Suppressor macrophage treated with lipopolysaccharide for 4 hours (primary cell): ENCODE measurements at places on chromosomes 16 and 17.

DNA sequence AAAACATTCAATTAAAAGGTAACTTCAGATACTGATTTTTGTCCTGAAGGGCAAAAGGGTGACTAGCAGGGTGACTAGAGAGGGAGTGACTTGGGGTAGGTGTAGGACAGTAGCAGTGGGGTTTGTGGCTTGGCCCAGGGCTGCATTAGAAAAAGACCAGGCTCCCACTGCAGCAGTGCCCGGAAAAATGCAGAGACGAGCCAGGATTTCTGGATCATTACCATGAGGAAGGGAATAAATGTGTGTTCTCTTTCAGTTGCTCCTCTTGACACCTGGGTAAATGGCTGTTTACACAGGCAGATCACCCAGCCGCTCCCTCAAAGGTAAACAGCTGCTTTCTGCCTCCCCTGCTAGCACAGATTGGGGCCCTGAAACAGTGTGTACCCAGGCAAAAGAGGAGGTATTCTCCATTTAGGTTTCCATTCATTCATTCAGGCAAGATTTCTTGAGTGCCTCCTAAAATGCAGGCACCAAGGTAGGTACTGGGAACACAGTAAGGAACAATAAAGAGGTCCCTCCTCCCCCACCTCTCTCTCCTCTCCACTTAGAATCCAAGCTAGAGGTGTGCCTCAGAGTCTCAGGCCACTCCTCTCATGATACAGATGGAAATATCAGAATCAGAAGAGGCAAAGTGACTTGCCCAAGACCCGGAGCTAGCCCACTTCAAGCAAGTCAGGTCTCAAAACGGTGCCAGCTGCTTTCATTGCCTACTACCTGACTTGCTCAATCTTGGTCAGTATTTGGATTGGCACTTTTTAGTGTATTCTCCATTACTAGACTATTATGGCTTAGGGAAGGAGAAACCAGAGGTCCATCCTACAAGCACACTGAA, 15.2 kb upstream of the TOX3 start:
- DNase-seq = no peak

GRCh38 chr17:46842835-46843234, 8.5 kb upstream of the WNT9B start:
- DNase-seq = peak; percentile 17

DNA sequence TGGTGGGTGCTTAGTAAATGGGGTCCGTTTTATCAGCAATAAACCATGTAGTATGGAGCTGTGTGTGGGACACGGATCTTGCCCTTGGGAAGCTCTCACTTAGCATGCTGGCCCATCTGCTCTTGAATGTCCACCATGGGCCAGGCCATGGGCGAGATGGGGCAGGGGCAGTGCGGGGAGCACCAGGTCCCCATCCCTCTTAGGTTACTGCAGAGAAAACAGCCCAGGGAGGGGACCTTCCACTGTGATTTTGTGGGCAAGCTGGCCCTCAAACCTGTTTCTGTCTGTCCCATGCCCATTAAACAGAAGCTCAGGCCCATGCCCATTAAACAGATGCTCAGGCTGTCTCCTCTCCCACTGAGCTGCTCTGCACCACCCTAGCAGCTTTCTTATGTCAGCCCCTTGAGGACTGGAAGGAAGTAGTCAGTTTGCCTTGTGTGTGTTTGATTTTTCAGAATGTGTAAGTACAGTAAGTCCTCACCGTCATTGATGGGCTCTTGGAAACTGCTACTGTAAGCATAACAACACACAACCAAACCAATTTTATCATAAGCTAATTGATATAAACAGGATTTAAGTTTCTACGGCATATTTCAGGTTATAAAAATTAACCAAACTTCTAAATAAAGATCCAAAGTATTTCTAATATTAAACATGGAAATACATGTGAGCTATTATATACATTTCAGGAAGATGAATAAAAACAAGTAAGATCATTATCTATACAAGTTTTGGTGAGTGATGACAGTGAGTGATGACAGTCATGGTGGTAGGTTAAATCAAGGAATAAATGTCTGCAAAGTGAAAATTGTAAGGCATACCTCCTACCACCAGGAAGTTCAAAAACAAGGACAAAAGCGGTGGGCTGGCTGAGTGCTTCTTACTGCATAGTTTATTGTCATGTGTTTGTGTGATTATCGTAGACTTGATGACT, 11.5 kb downstream of the MPRIP start:
- no peak for DNase-seq

DNA sequence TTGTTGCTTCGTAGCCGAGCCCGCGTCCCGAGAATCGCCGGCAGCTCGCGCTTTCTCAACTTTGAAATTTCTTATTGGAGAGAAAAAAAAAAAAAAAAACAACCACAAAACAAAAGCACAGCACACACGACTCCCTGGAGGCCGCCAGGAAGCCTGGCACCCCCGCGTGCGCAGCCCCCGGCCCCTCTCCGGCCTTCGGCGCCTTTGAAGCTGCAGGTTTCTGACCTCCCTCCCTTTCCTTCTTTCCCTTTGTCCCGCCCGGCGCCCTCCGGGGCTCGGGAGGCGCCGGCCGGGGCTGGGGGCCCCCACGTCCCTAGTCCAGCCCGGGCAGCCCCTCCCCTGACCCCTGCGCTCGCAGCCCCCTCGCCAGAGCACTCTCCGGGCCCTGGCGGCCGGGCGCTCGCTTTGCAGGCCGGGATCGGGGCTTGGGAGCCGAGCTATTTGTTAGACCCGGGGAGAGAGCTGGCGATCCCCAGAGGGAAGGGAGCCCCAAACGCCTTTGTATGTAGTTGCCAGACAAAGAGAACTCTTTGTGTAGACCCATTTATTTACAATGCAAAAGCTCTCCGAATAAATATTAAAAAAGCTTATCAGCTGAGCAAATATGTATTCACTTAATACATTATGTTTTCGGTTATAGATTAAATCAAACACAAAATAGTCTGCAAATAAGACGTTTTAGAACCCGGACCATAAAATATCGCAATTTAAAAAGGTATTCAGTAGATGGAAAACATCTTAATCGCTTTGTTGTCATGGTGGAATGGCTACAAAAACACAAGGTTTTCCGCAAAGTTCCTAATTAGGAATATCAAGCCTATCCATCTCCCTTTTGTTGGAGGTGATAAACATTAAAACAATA, 2.3 kb downstream of the BAHCC1 start:
- peak; percentile 77 for DNase-seq

GRCh38 chr17:51742571-51742970, 415.9 kb downstream of the CA10 start:
- no peak for DNase-seq

- no peak for DNase-seq
Measured at GRCh38 chr17:17661134-17661533, 20.1 kb upstream of the RAI1 start.

- peak; percentile 64 for DNase-seq
Measured at GRCh38 chr16:10256784-10257641, 74.8 kb upstream of the GRIN2A start.

- DNase-seq = no peak
Measured at GRCh38 chr17:17001076-17001777, 29.3 kb upstream of the TNFRSF13B start.

- no peak for DNase-seq
Measured at GRCh38 chr16:1426734-1427471, 4.0 kb upstream of the PERCC1 start.

GRCh38 chr16:86975445-86975844, 341.7 kb downstream of the C16orf95 start:
- DNase-seq = peak; percentile 24

DNA sequence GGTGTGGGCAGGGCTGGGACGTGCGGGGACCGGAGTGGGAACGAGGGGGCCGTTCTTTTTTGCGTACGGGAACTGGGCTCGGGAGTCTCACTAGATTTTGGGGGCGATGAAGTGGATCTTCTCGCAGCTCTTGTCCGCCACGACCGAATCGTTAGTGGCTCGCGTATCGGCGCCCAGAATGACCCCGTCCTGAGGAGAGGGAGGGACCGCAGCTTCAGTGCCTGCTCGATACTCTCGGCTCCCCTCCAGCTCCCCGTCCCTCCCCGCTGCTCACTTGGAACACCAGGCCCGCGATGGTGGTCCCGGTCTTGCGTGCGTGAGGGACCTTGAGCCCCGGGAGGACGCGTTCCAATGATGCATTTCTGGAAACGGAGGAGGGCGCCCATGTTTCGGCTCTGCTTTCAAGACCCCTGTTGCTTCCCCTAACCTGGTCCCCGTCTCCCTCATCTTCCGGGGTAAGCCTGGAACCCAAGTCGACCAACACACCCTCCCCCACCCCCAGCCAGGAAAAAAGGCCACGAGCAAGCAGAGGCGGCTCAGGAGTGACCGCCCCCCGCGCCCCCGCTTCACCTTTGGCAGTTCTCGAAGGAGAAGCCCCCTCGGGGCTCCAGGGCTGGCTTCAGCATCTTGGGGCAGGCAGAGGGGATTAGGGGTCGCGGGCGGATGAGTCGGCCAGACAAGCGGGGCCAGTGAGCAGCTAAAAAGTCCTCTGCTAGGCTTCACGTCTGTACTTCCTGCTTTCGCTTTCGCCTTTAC, at the start of gene PSMB10:
Gene PSMB10 (minus strand): TSS at position 727 of the 756 bp plus-strand sequence. CDS start 101 bp downstream, at position 626.
- DNase-seq = no peak

DNA sequence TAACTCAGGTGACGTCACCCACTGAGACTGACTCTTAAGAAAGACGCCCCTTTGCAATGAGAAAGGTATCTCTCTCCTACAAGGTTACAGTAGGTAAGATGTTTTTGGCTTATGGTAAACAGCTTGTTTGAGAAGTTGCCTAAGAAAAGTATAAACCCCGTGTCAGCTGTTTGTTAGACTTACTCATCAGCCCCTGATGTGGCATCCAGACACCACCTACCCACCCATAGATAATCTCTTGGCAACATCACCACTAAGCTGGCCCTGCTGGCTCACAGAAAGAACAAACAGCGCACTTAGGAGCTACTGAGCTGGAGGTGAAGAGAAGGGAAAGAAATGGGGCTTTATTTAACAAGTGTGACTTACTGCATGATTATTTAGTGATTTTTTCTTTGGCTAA, 121.0 kb downstream of the PARN start:
- DNase-seq = no peak

DNA sequence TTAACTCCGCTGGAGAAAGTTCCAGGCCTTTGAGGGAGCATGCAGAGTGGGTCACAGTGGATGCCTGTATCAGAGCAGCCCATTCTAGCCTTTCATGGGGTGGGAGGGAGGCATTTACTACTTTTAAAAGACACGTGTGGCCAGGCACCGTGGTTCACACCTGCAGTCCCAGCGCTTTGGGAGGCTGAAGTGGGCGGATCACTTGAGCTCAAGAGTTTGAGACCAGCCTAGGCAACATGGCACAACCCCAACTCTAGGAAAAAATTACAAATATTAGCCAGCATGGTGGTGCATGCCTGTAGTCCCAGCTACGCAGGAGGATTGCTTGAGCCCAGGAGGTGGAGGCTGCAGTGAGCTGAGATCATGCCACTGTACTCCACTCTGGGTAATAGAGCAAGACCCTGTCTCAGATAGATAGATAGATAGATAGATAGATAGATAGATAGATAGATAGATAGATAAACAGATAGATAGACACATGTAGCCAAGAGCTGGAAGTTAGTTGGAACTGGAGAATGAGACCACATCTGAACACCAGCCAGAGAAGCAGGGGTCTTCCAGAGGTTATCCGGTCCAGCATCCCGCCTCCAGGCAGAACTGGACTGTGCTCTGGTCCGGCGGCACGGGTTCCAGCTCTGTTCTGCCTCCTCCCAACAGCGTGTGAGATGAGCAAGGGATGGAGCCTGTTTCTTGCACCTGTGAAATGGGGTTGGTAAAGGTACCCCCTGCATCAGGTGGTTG, 3.6 kb downstream of the ADCY7 start:
- no peak for DNase-seq

GRCh38 chr17:38673707-38674013, 1.1 kb downstream of the EPOP start:
- DNase-seq = no peak

DNA sequence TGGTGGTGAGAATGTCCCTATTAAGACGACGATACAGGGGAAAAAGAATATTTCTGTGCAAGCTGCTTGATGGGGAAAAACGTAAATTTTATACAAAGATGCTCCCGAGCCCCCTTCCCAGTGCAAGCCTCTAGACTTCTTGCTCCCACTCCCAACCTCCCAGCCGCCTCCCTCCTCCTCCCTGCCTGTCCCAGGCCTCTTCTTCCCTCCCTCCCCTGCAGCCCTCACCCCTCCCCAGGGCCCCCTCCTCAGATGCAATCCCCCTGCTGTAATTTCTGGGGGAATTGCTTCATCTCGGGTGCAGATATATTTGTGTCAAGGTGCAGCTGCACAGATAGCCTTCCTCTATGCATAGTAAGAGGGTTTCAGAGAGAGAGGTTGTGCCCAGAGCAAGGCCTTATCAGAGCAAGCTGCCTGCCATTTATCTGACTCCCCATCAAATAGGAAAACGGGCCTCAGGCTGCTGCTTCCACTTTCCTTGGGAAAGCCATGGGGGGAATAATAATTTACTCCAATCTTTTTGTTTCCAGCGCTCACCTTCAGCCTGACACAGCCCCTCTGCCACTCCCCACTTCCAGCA, 47.4 kb upstream of the LHX1 start:
- DNase-seq = no peak

GRCh38 chr17:8410883-8411238, 13.2 kb upstream of the RNF222 start:
- no peak for DNase-seq

- DNase-seq = no peak
Measured at GRCh38 chr16:82329504-82330192, 159.6 kb upstream of the MPHOSPH6 start.

GRCh38 chr16:72137380-72138063, 34.4 kb downstream of the PMFBP1 start:
- DNase-seq = no peak

DNA sequence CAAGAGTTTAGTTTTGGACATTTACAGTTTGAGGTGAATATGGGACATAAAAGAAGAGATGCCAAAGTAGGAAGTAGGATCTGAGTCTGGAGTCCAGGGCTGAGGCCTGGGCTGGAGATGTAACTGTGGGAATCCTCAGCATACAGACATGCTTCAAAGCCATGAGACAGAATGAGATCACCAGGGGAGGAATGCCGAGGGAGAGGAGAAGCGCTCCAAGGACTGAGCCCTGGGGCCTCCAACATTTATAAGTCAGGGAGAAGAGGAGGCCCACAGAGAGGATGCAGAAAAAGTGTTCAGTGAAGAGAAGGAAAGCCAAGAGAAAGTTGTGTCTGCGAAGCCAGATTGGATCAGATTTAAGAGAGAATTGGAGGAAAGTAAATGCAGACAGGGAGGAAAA, 277.5 kb upstream of the MYOCD start:
- no peak for DNase-seq

- DNase-seq = peak; percentile 34
Measured at GRCh38 chr17:78557598-78558039, 19.6 kb downstream of the DNAH17 start.
